ENCODE measurements at places on chromosomes 7 and 10.

- DNase-seq = no peak
These were observed 81.7 kb downstream of the RNF216 start for GRCh38 chr7:5699467-5700384.

DNA sequence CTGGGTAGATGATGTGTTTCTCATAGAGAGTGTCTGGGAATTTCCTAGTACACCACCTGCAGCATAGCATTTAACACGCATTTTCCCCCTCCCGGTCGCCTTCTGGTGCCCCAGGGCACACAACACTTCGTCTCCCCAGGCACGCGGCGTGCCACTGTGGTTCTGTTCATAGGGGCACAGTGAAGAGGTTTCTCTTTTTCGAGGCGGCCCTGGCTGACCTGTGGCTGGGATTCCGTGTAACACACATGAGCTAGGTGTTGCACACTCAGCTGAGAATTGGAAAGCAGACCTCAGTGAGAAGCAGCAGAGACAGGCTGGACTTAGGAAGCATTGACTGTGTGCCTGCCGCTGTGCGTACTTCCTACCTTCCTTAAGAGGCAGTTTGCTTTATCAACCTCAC is 214.3 kb upstream of the SHH start:
- DNase-seq = no peak

- DNase-seq = no peak
These were observed 10.6 kb downstream of the CPA4 start for GRCh38 chr7:130303551-130303950.

- no peak for DNase-seq
These were observed 5.1 kb downstream of the ITPRIP start for GRCh38 chr10:104333032-104333727.

DNA sequence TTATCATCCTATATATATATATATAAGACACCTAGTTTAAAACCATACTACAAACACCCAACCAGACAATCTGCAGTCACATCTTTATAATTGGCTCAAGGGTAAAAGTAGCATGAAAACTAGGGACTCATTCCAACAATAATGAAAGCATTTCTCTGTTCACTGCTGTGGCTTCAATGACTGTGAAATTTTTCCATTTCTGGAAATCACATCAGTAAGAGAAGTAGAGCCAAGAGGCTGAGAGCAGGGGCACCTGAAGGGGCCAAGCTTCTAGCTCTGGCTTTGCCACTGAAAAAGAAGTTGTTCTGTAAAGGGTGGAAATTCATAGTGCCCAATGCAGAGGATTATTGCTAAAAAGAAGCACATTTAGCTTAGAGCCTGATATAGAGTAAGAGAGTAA is 158.6 kb upstream of the GLI3 start:
- DNase-seq = no peak

DNA sequence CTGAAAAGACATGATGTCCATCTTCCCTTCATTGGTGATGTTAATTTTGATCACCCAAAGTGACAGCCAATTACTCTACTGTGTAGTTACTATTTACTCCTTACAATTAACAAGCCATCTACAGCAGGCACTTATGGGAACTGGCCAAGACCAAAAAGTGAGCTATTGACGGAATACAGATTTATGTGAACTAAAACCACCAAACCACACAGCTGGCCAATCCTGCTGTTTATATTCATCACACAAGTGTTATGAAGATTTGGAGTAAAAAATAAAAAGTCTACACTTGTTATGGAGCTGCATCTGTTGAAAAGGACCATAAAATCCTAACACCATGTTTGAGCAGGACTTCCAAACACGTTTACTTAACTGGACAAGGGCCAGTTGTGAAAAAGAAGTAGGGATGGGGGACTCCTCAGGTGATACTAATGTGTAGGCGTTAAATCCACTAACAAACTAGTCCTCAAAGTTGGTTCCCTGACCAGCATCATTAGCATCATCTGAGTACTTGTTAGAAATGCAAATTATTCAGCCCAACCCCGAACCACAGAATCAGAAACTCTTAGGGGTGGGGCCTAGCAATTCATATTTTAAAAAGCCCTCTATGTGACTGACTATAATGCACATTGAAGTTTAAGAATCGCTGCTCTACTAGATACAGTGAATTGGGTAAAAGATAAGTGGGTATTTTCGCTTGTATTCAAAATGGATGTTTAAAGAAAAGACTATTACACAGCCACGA is 11.6 kb downstream of the MCMBP start:
- DNase-seq = no peak

GRCh38 chr10:29970012-29970396 is 89.4 kb downstream of the JCAD start:
- DNase-seq = no peak

DNA sequence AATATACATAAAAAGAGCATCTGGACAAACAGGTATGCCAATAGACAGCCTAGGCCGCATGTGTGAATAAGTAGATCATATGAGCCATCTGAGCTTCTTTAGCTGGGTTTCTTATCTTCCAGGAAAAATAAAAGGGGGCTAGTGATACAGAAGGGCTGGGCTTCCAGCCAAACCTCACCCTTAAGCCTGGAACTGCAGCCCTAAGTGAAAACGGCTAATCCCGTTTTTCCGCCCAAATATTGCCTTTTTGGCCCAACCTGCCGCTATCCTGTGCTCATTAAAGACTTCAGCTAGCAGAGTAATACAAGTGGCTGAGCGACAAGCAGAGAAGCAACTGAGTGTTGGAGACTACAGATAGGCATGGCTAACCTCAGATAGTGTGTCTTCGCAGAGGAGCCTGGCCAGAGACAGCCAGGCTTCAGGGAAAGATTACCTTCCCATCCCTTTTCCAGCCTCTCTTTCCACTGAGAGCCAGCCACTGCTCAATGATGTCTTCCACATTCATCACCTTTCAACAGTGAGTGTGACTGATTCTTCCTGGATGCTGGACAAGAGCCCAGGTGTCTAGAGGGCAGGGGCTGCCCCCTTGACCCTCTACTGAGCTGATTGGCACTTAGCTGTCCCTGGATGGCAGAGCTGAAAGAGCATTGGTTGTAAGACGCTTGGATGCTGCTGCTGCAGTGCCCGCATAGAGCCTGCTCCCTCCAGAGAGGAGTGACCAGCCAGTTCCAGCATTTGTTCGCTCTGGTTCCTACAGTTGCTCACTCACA is 108.9 kb downstream of the ITGB8 start:
- DNase-seq = no peak

All from GM04504 (cell line).